Stimulated activated naive CD4-positive, alpha-beta T cell treated with Interleukin-2 at 50 U/mL for 16 hours (primary cell): ENCODE measurements at places on chromosomes 6 and 20.

GRCh38 chr6:139852488-139853140 is 478.2 kb upstream of the CITED2 start:
- no peak for DNase-seq

GRCh38 chr6:54646069-54646950 is 200.3 kb upstream of the FAM83B start:
- no peak for DNase-seq

- DNase-seq, result no peak
These were observed 59.7 kb downstream of the RBM38 start for GRCh38 chr20:57450931-57451330.

- DNase-seq, result no peak
These were observed 141.6 kb downstream of the SMOC2 start for GRCh38 chr6:168582571-168582981.

DNA sequence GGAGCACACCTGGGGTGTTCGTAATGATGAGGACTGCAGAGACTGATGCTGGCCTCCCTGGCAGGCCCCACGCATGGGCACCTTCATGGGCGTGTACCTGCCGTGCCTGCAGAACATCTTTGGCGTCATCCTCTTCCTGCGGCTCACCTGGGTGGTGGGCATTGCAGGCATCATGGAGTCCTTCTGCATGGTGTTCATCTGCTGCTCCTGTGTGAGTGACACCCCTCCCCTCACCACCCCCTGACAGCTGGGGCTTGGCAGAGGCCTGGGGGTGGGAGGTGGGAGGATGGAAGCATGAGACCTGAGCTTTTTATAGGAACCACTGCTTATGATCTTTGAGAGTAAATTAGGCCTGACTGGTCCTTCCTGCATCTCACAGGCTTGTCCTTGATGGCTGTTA is 6.7 kb downstream of the SLC12A5 start:
- no peak for DNase-seq

DNA sequence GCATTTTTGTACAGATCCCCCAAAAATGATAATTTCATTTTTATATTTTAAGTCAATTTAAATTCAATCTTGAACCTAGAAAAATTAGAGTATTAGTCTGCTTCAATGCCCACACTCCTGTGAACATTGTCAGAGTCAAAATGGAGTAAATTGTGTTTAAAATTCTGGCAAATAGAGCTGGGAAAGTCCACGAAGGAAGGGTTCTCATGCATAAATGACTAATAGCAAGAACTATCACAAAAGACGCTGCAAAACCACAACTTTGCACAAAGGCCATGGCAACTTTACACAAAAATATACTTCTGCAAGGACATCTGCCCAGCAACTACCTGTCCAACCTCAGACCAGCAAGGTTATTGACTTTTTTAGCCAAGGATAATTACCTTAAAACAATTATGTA is 203.2 kb upstream of the SMLR1 start:
- no peak for DNase-seq

GRCh38 chr20:44809380-44810060 is 826 bp downstream of the RIMS4 start:
- no peak for DNase-seq

GRCh38 chr6:148934961-148935360 is 188.1 kb downstream of the UST start:
- DNase-seq, result no peak

DNA sequence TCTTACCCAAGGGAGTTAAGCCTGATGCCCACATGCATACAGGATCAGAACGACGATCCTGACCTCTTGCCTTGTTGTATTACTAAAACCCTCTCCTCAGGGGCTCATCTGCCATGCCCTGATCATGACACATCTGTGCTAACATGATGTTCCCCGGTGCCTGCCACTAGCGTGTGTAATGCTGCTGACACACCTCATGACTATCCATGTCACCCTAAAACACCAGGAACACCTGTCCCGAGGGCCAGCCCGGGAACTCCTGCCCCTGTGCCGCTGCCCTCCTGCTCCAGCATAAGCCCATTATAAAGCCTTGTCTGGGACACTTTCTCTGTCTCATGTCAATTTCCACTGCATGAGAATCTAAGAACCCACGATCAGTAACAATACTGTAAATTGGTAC is 7.6 kb downstream of the SERPINB6 start:
- no peak for DNase-seq

- no peak for DNase-seq
These were observed 514.9 kb downstream of the CDKAL1 start for GRCh38 chr6:21049148-21049547.

DNA sequence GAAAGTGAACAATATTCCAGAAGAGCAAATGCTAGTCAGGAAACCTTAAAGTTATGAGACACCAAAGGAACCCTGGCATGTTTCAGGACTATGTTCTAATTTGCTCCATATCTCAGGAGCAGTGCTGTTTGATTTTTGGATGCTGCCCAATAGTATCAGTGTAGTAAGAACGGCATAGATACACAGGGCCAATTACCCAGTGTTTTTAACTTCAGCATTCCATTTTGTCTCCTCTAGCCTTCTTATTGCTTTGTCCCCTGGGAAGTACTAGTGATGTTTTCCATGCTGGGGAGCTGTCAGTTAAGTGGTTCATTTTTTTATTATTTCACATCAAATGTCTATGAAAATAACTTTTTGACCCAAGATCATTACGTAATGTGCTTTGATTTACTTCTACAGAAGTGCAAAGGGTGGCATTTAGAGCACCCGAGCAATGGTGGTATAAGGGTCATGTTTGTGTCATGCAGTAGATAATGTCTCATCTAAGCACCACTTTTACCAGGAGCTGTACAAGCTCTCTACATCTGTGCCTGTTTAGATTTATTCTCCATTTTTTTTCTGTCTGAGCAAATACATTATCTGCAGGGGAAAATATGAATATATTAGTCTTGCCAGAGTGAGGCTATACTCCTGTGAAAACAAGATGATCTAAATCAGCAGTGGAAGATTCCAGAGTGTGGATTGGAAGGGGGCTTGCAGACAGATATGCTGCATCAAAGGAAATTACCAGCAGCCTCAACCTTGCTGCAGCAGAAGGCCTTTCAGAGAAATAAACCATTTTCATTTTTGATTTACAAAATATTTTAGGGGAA is 198.8 kb upstream of the OPRM1 start:
- no peak for DNase-seq

- DNase-seq, result no peak
These were observed 20.3 kb downstream of the TTPAL start for GRCh38 chr20:44495802-44496481.

DNA sequence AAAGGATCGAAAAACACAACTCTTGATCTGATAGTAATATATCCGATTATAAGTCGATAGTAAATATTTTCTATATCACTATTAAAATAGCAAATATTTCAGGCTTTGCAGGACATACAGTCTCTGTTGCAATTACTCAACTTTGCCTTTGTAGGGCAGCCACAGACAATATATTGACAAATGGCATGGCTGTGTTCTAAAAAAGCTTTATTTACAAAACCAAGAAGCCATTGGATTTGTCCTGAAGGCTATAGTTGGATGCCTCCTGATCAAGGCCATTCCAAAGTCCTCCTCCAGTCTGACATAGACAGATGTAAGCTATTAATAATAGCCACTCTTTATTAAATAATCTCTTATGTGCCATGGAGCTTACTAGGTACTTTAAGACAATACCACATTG is 5.9 kb downstream of the OCSTAMP start:
- no peak for DNase-seq

DNA sequence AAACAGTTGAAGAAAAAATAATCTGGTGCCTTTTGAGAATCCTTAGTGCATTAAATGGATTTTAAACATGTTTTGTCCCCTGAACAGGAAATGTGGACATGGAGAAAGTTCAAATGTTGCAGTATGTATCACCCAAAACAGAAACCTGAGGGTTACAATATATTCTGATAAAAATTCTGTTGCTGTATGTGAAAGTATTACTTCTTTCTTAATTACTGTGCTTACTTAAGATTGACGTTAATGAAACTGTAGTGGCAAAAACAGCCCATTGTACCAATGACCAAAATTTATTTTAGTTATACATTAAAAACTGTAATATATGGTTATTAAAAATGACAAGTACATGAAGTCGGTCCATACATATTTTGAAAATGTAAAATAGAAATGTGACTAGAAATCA is 100.6 kb downstream of the PRDM1 start:
- no peak for DNase-seq

GRCh38 chr6:152461556-152461955 is 175.6 kb downstream of the SYNE1 start:
- DNase-seq, result no peak

DNA sequence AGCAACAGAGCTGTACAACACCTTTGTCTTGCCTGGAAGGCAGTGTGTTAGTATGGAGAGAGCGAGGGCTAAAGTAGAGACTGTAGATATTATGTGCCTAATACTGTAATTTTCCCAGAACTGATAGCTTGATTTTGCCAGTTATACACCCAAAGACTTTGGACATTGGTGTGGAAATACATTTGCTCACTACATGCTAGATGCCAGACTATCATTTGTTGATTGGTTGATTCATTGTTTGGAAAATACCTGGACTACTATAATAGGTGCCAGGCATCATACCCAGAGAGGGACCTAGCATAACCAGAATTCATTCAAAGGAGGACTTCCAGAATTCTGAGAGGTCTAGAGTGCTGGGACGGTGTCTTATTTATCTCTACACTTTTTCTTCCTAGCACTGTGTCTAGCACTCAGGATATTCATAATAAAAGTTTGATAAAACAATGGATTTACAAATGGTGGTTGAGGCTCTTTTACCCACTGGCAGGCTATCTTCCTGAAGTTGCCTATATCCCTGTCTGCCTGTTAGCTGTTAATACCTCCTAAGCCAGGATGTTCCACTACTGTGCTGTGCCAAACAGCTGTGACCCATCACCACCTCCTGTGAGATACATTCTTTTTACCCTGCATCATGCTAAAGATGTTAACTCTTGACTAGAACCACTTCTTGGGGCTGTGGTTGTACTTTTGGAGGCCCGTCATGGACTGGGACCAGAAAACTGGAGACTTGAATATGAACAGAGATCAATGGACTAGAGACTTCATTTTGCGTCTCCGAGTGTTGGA is 72.2 kb upstream of the FUCA2 start:
- DNase-seq, result no peak

- DNase-seq, result no peak
These were observed 2.1 kb downstream of the HIVEP1 start for GRCh38 chr6:12014027-12014872.

DNA sequence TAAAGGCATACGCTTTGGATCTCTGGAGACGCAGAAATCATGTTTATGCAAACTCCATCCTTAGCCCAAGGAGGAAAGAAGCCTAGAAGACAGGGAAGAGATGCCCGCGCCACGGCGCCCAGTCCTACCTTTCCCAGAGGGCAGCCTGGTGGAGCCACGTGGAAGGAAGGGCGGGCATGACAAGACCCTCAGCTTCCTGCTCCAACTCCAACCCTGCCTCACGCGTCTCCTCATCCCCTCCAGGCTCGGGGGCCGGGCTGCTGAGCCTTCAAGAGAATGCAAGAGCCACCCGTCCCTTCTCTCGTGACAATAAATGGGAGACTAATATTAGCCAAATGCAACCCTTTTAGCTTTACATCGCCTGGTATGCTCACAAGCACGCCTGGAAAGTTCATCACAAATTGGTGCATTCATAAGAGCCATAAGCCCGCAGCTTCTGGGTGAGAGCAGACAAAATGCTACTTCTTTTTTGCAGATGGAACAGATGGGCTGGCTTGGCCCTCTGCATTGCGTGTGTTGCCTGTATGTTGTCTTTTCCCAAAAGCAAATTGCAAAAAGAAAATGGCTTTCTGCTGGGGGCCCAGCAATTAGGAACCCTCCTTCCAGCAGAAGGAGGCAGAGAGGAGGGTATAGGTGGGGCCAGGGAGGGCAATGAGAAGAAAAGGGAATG is 8.2 kb upstream of the NTSR1 start:
- DNase-seq, result no peak

DNA sequence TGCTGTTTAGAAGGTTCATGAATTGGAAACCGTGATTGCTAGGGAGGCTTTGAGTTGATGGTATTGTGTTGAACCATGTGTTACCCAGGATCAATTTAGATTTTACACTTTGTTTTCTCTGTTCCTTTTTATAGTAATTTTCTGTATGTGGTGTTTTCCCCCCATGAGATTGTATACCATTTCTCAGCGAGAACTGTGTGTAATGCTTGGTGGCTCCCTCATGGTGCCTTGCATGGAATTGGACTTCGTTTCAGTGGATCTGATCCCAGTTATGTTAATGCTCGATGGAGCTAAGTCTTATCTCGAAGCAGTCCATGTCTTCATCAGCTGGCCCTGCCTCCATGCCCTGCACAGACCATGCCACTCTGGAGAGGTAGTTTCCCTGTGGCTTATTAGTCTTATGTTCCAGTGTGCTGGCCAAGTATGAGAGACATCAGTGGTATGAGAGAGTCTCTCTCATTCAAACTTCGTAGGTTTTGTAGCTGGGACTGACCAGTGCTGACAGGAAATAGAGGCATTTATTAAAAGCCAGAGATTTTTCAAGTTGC is 18.7 kb downstream of the PTPN1 start:
- DNase-seq, result no peak

GRCh38 chr6:139017227-139017626 is 11.3 kb upstream of the ABRACL start:
- no peak for DNase-seq

- peak; percentile 5 for DNase-seq
These were observed 17.4 kb downstream of the HSPA12B start for GRCh38 chr20:3749689-3750531.

DNA sequence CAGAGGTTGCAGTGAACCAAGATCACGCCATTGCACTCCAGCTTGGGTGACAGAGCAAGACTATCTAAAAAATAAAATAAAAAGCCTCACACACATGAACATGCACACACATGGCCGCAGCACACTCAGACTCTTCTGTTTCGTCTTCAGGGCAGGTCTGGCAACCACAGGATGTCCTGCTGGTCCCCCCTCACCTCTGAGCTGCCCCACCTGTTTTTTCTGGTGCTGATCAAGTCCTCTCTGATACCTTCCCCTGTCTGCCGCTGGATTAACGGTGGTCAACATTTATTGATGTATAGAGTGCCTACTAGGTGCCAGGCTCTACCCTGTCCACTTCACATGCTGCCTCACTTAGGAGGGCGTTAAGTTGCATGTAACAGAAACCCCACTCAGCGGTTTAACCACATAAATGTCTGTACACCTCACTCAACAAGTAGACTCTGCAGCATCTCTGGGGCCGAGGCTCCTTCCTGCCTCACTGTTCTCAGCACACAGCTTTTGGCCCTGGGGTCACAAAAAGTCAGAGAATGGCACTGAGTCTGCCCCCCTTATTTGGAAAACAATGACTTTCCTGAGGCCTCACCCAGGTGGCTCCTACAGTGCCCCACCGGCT is 4.5 kb upstream of the AP5S1 start:
- DNase-seq, result peak; percentile 6

DNA sequence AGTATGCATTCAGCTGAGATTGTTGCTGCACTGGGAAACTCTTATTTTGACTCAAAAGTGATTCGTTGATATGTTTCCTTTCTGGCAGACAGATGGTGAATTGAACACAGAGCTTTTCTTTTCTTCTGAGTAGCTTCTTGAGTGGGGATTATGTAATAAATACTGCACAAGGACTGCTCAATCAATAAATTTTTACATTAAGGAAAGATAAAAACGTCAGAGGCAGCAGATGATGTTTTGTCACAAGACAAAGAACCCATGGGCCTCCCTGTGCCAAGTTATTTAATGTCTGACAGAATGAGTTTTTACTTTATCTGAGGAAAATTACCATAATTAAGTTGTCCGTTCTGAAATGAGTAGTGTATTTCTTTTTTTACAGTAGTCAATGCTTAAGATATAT is 460.3 kb downstream of the UTRN start:
- DNase-seq, result no peak
